ENCODE measurements at places on chromosomes 2 and 18.

DNA sequence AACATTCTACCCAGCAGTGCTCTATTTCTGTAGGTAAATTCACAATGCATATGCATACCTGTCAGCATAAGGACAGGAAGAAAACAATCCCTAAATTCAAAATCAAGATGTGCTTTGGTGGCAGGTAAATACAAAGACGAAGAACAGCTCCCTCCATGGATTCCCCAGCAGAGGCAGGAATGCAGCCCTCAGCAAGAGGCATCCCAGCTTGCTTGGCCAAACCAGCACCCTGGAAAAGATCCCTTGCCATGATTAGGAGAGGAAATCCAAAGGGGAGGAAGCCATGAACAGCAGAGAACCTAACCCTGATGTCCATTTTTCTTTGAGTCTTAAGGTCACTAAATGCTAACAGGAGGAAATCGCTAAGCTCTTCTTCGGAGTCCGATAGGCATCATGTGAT is 91.2 kb downstream of the KCTD1 start:
- DNase-seq: no peak

- DNase-seq: no peak
Measured at GRCh38 chr2:42337356-42337820, 23.6 kb downstream of the COX7A2L start.

DNA sequence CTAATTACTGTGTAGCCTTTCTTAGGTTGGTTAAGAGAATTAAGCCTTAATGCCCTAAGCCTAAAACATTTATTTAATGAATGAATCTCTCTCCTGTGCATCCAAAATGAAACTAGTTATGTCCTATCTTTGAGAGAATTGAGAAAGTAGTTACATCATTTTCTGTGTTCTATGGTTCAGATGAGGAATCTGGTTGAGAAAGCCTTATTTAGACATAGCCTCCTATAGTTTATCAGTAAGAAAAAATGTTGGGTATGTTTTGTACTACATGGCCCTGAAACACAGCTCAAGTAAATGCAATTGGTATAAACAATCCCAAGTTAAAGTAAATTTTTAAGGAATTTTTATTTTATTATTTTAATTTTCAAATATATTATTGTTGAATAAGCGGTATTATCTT is 25.9 kb upstream of the RAMP1 start:
- DNase-seq: no peak

- no peak for DNase-seq
Measured at GRCh38 chr2:207128867-207129266, 36.9 kb downstream of the KLF7 start.
